ENCODE measurements at places on chromosomes 2 and 18.
A peak's percentile ranks its signal among the peaks of the same experiment; 100 is the strongest.

DNA sequence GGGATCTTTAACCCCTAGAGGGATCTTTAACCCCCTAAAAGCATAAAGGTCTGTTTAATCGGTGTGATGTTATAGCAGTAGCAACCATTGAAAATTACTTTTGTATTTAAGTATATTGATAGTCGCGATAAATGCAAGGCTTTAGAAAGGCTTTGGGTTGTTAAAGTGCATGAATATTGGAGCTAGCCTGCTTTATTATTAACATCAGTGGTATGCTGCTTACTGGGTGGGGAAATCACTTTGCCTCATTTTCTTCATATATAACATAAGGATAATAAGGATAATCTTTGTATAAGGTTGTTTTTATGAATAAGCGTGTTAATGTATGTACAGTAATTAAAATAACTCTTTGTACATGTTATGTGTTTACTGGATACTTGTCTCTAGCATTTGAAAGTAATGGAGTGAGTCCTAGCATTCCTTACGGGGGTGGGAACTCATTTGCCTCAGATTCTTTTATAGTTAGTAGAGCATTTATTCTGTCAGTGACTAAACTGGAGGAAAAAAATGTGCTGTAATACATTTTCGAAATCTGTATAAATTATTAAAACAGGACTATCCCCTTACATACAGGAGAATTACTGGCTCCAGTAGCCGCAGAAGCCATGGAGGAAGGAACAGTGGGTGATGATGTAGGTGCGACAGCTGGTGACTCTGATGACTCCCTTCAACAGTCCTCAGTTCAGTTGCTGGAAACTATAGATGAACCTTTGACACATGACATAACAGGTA is 122.2 kb downstream of the BIRC6 start:
- no peak for DNase-seq

GRCh38 chr2:73821227-73821626 is 7.5 kb upstream of the STAMBP start:
- no peak for DNase-seq

DNA sequence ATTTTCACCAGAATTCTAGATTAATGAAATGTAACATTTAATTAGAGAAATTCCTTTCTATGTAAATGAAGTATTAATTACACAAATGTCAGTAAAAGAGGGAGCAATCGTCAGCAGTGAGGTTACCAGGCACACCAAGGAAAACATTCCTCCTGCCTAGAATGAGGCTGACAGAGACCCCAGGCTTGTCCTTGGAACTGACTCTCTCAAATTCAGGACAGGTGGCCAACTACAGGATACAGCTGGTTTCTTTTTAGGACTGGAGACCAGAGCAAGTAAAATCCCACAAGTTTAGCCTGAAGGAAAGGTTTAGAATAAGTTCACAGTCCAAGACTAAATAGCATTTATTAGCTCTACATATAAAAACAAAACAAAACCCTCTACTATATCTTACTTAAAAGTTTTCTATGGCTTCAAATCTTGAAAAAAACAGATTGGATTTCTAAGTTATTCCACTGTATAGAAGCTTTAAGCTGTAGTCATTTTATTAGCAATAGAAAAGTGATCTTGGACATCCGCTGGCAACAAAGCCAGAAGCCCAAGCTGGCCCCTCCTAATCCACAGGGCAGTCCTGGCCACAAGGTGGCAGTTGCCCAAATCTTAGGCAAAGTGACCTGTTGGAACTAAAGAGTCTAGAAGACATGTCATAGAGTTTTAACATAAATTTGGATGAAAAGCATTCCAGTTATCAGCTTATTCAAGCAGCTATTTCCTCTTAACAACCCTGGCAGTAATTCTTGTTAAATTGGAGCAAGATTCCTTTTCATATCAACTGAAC is 81.0 kb downstream of the SP3 start:
- peak; percentile 9 for DNase-seq

- no peak for DNase-seq
These were observed 923.6 kb downstream of the CCDC85A start for GRCh38 chr2:57107353-57107752.

DNA sequence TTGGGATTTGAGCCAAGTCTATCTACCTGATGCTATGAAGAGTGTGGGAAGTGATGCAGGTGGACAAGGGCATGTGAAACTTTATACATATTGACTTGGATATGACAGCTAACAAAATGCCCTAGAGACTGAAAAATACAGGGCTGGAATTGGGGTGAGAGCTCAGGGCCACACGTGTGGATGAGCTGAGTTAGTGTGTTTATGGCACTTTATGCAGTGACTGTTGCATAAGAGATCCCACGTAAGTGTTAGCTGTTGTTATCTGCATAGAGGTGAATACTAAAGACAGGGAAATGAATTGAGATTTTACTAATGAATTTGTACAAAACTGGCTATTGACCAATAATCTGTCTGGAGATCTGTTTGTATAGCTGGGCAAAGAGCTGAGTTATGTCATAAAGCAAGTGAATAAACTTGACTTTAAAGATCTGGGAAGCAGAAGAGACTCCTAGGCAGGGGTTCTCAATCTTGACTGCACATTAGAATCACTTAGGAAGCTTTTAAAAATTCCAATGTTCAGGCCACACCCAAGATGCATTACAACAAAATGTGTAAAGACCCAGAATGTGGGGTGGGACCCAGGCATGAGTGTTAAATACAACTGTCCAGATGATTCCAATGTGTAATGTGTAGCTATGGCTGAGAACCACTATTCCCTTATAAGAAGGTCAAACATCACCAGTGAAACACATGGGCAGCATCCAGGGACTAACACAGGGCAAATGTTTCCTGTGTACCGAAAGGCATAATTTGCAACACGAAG is 74.2 kb upstream of the STK17B start:
- DNase-seq: no peak

GRCh38 chr18:13544953-13545352 is 181.4 kb downstream of the FAM210A start:
- no peak for DNase-seq

GRCh38 chr18:42131930-42132244 is 176.9 kb downstream of the PIK3C3 start:
- no peak for DNase-seq

DNA sequence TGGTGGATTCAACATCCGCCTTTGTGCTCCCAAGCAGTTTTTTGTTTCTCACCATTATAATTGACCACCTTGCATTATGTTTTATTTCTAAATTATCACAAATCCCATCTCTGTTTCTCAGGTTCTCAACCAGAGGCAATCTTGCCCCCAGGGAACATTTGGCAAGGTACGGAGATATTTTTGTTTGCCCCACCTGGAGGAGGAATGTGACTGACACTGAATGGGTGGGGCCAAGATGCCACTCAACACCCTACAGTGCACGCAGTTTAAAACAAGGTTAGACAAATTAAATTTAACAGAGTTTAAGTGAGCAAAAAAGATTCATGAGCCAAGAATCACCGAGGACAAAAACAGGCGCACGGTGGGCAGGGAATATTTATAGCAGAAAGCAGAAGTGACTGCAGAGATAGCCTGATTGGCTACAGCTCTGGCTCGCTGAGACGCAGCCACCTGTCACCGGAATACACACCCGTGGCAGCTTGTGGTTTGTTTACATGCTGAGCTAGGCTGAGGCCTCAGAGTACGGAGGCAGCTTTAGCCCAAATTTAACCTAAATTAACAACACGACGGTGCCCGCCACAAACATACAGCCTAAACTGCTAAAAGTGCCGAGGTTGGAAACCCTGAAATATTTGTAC is 150.0 kb upstream of the ALKAL2 start:
- no peak for DNase-seq

- DNase-seq: no peak
These were observed 96.5 kb upstream of the HS6ST1 start for GRCh38 chr2:128414946-128415778.

- no peak for DNase-seq
These were observed 103.6 kb upstream of the TMEM200C start for GRCh38 chr18:5998907-5999306.

DNA sequence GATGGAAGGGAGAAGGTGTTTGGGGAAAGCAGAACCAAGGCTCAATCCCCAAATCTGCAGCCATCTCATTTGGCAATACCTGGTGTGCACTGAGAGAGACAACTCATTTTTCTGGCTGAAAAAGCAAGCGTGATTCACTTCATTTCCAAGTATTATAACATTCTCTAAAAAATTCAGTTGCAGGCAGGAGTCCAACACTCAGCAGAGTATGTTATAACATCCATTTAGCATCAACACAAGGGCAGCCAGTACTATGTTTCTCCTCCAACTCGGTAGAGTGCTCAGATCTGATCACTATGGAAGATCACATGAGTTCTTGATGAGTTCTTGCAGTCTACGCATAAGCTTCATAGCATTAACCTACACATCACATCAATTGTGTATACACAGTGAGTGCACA is 99.4 kb upstream of the PID1 start:
- DNase-seq: no peak

GRCh38 chr2:196617430-196617829 is 22.1 kb upstream of the CCDC150 start:
- DNase-seq: no peak

DNA sequence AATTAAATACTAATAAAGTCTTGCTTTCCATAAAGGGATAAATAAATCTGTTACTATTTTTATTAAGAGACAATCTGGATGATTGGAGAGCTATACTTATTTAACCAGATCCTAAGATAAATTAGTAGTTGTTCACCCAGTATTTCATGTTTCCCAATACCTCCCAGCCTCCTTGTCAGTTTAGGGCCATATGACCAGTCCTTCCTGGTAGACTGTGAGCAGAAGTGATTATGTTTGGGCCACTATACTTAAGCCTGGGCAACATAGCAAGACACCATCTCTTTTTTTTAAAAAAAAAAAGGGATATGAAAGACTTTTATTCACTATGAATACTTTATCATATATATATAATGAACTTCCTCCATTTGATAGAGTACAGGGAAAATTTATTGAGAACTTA is 48.8 kb upstream of the PPM1B start:
- DNase-seq: no peak

DNA sequence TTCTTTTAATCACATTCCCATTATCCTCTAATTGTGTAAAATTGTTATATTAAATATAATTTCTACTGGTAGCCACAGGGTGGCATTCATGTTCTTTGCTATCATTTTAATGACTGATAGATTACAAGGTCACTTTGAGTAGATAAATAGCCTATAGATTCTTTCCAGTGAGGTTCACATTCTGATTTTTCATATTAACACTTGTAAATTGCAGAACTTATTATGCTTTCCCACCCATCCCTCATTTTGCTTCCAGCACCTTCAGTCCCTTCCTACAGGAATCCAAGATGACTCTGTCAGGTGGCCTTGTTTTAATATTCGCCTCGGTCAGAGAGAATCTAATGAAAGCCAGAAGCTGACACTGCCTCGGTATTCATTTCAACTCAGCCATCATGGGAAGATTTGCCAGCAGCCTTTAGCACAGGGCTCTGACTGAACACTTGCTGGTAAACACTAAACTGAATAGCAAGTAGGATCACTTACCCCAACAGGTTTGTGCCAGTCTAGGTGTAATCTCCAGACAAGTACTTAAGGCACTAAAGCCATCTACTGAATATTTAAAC is 101.2 kb upstream of the FSHR start:
- DNase-seq: no peak

GRCh38 chr18:39345321-39345720 is 1779.7 kb upstream of the CELF4 start:
- no peak for DNase-seq

DNA sequence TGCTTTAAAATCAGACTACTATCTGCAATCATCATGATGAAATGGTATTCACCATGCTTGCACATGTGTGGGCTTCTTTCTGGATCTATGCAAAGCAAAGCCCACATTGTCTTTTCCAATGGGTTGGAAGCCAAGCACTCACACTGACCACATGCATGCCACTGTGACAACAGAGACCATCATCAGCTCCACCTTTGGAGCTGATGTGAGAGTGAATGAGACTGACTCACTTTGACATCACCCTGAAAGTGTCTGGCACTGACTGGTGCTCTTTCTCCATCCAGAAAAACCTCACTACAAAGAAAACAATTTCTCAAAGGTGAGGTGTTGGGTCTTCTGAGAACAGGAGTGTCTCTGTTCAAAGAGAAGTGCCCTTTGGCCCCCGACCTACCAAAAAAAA is 4.7 kb downstream of the MYO5B start:
- DNase-seq: no peak

GRCh38 chr18:50307400-50307737 is 19.9 kb upstream of the CXXC1 start:
- DNase-seq: no peak

DNA sequence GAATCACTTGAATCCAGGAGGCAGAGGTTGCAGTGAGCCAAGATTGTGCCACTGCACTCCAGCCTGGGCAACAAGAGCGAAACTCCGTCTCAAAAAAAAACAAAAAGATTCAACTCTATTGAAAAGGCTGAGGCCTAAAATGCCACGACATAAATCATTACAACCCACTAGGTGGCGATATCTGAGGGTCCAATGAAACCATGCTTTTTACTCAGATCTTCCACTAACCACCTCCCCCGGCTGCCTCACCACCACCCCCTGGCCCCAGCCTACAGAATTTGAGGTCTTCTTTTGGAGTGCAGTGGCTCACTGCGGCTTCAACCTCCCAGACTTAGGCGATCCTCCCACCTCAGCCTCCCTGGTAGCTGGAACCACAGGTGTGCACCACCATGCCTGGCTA is 57.5 kb downstream of the AP1S3 start:
- DNase-seq: peak; percentile 76

DNA sequence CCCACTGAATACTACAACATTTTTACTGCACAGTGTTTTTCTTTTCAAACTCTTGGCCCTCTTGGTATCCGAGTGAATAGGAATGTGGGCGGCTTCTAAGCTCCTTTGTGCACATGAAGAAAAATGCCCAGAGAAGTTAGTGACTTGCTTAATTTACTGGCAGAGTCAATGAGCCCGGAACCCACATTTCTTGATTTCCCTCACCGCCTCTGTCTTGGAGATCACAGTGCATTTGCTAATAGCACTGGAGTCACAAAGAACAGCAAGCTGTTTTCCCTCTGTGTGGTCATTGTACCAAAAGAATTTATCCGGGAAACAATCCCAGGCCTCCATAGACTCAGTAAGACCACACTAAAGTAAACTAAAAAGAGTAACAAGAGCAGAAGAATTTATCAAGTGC is 18.9 kb downstream of the STON1 start:
- no peak for DNase-seq

DNA sequence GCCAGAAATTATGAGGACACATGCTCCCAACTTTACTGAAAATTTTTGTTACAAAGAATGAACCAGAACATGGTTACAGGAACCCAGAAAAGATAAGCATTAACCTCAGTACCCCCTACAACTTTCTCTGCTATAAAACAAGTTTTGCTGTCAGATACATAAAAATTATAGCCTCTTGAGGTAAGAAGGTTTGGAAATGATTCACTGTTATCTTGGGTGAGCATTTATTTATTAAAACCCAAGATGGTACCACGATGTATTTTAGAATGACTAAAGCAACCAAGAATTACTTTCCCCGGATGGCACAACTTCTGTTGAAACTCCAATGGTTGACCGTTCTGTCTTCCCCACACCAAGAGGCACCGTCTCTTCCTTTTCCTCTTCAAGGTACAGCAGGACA is 72.9 kb downstream of the RBMS1 start:
- no peak for DNase-seq
